Mesendoderm (in vitro differentiated cells): ENCODE measurements at places on chromosomes 13 and 19.
A peak's percentile ranks its signal among the peaks of the same experiment; 100 is the strongest.

- H3K27ac ChIP-seq, result no peak overlapping the region
- DNase-seq, result no peak
- no peak overlapping the region for H3K4me3 ChIP-seq
These were observed 2.1 kb downstream of the NDUFS7 start for GRCh38 chr19:1385816-1386215.

DNA sequence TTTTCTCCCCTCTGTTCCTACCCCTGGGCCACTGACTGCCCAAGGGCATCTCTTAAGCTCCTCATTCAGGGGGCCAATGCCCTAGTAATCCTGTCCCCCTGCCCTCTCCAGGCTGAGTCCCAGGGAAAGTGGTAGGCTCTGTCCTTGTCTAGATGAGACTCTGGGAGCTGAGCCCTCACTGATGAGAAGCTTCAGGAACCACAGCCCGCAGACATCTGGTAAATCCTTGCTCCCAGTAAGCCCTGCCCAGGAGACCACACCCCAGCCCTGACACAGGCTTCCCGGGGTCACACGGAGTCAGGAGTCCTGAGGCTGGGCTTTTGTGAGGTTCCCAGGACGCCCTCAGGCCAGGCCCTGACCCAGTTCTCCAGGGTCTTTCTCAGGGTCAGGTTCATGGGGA is 1.9 kb downstream of the CEACAM4 start:
- no peaks in the 10 kb centered on the region for H3K36me3 ChIP-seq
- H3K27ac ChIP-seq, result no peak overlapping the region
- no peaks in the 10 kb centered on the region for H3K4me1 ChIP-seq
- H3K27me3 ChIP-seq, result no peaks in the 10 kb centered on the region
- no peak for DNase-seq
- H3K4me3 ChIP-seq, result no peak overlapping the region

DNA sequence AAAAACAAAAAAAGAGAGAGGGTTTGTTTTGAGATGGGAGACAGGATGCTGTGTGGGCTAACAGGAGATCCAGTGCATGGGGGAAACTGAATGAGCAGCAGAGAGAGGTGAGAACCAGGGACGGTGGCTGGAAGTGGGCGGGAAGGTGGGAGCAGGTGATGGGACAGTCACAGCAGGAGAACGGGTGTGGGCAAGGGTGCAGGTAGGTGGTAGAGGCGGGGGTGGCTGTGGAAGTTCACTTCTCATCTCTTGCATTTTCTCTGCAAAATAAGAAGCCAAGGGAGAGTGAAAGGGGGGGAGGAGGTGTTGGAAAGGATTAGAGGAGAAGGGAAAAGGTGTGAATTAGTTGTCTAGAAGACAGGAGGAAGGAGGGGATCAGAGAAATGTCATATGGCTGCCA is 21.9 kb downstream of the FBXO17 start:
- no peak overlapping the region for H3K4me3 ChIP-seq
- H3K4me1 ChIP-seq, result peaks cover 2% of the 10 kb centered on the region
- no peaks in the 10 kb centered on the region for H3K27me3 ChIP-seq
- H3K36me3 ChIP-seq, result no peaks in the 10 kb centered on the region
- no peak overlapping the region for H3K27ac ChIP-seq

DNA sequence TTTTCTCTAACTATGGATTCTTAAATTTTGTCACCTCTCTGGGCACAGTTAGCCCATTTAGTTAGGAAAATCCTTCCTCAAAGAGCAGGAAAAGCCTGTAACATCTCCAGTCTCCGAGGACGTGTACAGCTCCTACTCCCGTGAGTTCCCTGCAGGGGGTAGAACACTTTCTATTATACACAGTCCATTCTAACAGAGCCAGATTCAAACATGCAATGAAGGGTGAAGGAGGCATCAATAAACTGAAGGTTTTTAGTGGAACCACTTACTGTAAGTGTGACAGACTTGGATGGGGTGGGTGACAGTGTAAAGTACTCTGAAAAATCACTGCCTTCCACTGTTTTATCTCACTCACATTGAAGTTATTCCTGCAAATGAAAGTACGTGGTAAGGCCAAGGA is 204.7 kb upstream of the DACH1 start:
- H3K27ac ChIP-seq, result no peak overlapping the region
- H3K4me1 ChIP-seq, result no peaks in the 10 kb centered on the region
- H3K4me3 ChIP-seq, result no peak overlapping the region

- H3K4me1 ChIP-seq, result no peaks in the 10 kb centered on the region
- no peak overlapping the region for H3K27ac ChIP-seq
- H3K27me3 ChIP-seq, result no peaks in the 10 kb centered on the region
- no peaks in the 10 kb centered on the region for H3K36me3 ChIP-seq
- DNase-seq, result no peak
These were observed 6.2 kb upstream of the NUP58 start for GRCh38 chr13:25295228-25295627.

DNA sequence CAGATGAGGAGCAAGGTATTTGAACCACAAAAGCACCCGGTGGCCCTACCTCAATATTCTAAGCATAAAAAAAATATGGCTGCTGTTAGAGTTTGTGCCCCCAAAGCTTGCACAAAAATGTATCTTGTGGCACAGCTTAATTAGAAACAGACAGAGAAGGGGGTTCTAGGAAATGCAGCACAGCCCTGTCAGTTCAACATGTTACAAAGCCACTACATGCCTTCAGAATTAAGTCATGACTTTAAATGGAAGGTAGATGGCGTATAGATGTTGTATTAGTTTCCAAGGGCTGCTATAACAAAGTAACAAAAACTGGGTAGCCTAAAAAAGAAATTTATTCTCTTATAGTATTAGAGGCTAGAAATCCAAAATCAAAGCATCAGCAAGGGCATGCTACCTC is 703.8 kb downstream of the DIAPH3 start:
- no peak overlapping the region for H3K4me3 ChIP-seq
- H3K27ac ChIP-seq, result no peak overlapping the region
- DNase-seq, result peak; percentile 39
- no peaks in the 10 kb centered on the region for H3K27me3 ChIP-seq
- H3K4me1 ChIP-seq, result no peaks in the 10 kb centered on the region

DNA sequence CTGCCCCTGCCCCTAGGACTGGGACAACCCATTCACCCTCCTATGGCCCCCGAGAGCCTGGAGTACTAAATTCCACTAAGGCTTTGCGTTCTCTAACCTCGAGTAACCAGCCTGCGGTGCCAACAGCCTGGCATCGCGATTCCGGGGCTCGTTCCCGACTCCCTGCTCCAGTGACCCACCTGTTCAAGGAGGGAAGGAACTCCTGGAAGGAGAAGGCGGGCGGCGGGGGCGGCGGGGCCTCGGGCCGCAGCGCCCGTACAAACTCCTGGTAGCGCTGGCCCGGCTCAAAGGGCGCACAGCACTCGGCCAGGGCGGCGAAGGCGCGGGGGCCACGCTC is 6.3 kb downstream of the GMIP start:
- H3K27me3 ChIP-seq, result no peaks in the 10 kb centered on the region
- DNase-seq, result no peak
- H3K4me1 ChIP-seq, result no peaks in the 10 kb centered on the region
- H3K27ac ChIP-seq, result no peak overlapping the region
- H3K36me3 ChIP-seq, result peaks cover 3% of the 10 kb centered on the region

DNA sequence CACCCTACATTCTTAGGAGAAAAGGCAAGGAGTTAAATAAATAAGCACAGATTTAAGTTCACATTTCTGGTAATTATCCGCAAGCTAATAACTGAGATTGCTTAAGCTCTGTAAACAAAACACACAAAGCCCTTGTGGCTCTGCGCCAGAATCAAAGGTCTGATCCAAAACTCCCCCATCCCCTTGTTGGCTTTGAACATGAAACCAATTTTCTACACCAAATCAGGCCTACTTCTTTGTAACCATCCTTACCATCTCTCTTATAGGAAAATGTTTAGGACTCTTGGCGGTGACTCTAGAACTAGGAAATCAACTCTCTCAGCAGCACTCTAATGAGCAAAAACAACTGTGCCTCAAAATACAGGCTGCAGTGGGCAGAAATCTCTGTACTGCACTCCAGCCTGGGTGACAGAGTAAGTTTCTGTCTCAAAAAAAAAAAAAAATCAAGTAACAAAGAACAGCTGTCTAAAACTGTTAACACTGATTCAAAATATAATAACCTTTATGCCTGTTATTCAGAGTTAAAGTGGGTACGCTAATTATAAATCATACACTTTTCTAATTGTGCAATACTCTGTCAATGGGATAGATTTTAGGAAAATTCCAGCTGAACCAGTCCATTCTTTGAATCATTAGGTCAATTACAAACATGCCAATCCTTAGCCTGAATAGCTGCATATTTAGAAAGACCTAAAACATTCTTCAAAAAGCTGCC is 25.8 kb downstream of the ABCC4 start:
- H3K4me3 ChIP-seq, result no peak overlapping the region
- H3K36me3 ChIP-seq, result no peaks in the 10 kb centered on the region
- no peak overlapping the region for H3K27ac ChIP-seq
- H3K4me1 ChIP-seq, result no peaks in the 10 kb centered on the region
- DNase-seq, result no peak
- H3K27me3 ChIP-seq, result no peaks in the 10 kb centered on the region

DNA sequence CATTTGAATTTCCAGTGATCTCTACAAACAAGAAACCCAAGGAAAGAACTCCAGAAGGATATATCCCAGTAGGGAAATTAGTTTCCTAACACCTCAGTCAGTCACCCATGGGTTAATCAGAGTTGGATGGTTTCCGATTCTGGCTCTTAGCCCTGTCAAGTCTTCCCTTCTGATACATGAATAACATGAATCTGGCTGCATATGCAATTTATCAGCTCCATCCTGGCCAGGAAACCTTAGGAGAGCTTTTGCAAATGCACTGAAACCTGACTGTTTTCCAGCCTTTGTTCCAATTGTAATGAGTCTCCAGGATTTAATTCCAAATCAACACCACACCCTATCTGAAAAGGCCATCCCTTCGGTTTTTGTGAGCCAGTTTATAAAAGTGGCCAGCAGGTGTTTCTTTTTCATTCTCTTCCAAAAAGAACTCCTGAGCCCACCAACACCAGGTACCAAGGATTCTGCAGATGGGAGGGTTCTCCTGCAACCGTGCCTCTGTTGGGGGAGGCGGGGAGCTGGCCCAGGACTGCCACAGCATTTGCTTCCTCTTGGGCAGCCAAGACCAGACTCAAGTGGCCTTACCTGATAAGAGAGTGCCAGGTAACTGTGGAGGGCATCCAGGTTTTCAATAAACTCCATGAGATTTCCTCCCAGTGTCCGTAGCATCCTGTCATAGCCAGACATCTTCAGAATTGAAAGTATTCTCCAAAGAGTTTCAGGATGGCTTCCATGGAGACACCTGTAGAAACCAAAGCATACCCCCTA is 77.5 kb downstream of the C13orf42 start:
- H3K4me3 ChIP-seq, result no peak overlapping the region
- no peak for DNase-seq
- no peaks in the 10 kb centered on the region for H3K27me3 ChIP-seq
- no peaks in the 10 kb centered on the region for H3K4me1 ChIP-seq

- H3K4me3 ChIP-seq, result no peak overlapping the region
- no peak overlapping the region for H3K27ac ChIP-seq
- no peaks in the 10 kb centered on the region for H3K4me1 ChIP-seq
- no peaks in the 10 kb centered on the region for H3K27me3 ChIP-seq
- DNase-seq, result no peak
These were observed 16.5 kb downstream of the AP2S1 start for GRCh38 chr19:46834121-46834520.

DNA sequence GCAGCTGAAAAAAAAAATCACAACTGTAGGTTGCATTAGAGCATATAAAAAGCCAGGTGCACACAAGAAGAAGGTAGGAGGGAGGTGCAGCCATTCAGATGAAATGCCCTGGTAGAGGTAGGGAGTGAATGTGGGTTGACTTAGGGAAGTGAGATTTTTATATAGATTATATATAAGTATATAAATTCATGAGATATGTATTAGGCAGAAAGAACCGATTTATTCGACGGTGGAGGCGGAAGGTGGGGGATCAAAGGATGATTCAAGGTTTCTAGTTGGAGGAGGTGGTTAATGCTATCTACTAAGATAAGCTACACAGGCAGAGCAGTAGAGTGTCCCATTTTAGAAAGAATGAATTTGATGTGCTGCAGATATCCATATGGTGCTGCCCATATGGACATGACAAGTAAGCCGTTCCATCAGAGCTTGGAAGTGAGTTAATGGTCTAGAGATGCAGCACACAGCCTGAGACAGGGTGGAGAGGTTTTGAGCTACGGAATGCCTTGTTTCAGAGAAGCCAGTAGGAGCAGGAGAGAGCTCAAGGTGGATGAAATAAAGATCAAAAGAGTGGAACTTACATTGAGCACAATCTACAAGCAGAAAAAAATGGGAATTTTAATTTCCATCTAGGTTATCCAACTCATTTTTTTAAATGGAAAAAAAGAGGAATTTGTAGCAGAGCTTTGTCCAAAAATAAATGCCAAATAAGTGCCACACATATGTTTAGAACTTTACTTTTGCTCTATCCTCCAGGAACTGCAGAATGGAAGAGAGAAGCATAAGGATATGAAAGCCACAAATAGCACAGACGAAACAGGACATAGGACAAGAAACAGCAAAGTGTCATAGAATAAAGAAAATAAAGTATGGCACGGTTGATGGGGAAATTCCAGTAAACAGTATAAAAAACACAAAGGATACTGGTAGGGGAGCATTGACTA is 177.3 kb downstream of the PCDH9 start:
- no peaks in the 10 kb centered on the region for H3K36me3 ChIP-seq
- H3K4me3 ChIP-seq, result no peak overlapping the region
- peak; percentile 19 for DNase-seq
- no peak overlapping the region for H3K27ac ChIP-seq
- H3K4me1 ChIP-seq, result no peaks in the 10 kb centered on the region

DNA sequence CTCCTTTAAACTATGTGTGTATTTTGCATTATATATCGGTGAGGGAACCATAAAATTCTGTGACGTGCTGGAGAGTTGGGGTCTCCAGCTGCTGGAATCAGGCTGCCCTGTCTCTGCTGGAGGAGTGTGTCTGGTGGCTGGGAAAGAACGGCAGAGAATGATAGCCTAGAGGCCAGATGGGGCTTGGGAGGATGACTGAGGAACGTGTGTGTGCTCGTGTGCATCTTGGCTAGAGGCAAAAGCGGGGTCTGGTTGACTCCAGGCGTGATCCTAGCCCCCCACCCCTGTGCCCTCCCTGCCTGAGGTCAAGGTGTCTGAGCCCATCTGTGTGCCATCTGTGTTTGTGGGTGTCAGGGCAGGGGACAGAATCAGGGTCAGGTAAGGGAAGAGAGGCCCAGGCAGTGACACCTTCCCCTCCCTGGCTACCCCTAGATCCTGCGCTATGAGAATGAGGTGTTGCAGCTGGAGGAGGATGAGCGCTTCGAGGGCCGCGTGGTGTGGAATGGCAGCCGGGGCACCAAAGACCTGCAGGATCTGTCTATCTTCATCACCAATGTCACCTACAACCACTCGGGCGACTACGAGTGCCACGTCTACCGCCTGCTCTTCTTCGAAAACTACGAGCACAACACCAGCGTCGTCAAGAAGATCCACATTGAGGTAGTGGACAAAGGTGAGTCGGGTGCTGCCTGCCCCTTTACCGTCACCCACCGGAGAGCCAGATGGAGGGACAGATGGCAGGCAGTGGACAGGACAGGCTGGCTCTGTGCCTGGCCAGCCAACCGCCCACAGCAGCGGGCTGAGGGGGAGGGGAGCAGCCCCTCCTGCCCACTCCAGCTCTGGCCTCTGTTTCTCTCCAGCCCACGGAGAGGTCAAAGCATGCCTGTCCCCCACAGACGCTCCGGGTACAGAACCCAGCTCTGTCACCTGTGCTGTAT is 3.1 kb downstream of the SCN1B start:
- no peaks in the 10 kb centered on the region for H3K36me3 ChIP-seq
- H3K27ac ChIP-seq, result no peak overlapping the region
- DNase-seq, result no peak
- H3K27me3 ChIP-seq, result no peaks in the 10 kb centered on the region
